IMR-90 (cell line): ENCODE measurements at places on chromosomes 16 and 17. TPM values are rescaled to one million over a fixed set of nuclear protein-coding genes. Genes with fewer than 3 reads are reported as not detected.
A peak's percentile ranks its signal among the peaks of the same experiment; 100 is the strongest.

The CLEC19A gene
- not detected in 2 replicates for total RNA-seq

The NEUROD2 gene
- total RNA-seq, result not detected in 2 replicates

The P4HB gene
- total RNA-seq, result 917 and 932 TPM in 2 replicates

The KIF19 gene
- not detected in 2 replicates for total RNA-seq

GRCh38 chr17:21517538-21518293 is 141.6 kb downstream of the KCNJ12 start:
- no peak for DNase-seq

- DNase-seq, result peak; percentile 34
Observed at GRCh38 chr16:2008009-2008526, 1.6 kb downstream of the ZNF598 start.

- no peak for DNase-seq
Observed at GRCh38 chr17:79864617-79865250, 25.5 kb upstream of the CBX4 start.
